ENCODE measurements at places on chromosomes 6 and 20. TPM values are rescaled to one million over a fixed set of nuclear protein-coding genes. Genes with fewer than 3 reads are reported as not detected.

Gene CFB
- total RNA-seq, result 37.8 TPM

Gene MAP3K5
- total RNA-seq, result 25.9 TPM

Gene WFDC2
- total RNA-seq, result 11.0 TPM

Gene SIGLEC1
- total RNA-seq, result 7.1 TPM

Measured in transverse colon (tissue), 4 donors.